HT-29 (cell line): ENCODE measurements at places on chromosomes 7 and 10.

GRCh38 chr10:26199841-26200240 lies 16.7 kb upstream of the GAD2 start:
- no peak for DNase-seq

DNA sequence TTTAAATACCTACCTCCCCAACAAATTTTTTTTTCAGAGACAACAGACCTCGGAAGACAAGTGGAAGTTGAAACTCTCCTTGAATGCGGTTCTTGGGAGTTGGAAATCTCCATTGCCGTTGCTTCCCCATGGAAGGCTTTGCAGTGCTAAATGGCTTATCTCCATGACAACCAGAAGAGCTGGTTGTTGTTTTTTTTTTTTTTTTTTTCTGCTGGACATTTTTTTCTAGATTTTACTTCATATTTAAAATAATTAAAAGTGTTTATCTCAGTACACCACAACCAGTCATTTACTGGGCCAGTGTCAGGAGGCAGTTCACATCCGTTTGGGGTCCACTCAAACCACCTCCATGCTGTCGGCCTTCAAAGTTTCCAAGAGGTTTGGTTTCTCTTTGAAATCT lies 348.5 kb upstream of the PRKCQ start:
- DNase-seq = no peak

DNA sequence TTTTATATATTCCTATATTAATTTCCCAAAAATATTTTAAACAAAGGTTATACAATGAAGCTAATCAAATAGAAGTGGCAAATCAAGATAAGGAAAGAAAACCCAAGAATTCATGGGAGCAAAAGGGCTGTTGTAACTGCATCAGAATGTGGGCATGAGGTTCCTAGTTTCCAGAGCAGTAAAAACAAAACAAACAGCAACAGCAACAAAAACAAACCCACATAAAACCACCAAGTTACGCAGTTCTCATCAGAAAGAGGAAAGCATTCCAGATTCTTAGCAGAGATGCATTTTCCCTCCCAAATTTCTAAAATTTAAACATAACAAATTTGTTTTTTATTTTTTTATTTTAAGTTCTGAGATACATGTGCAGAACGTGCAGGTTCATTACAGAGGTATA lies 34.8 kb upstream of the MSMB start:
- no peak for DNase-seq

- no peak for DNase-seq
Measured at GRCh38 chr7:87599336-87599735, 1.3 kb downstream of the ABCB1 start.

GRCh38 chr10:32039734-32040133 lies 16.5 kb downstream of the KIF5B start:
- DNase-seq = no peak

DNA sequence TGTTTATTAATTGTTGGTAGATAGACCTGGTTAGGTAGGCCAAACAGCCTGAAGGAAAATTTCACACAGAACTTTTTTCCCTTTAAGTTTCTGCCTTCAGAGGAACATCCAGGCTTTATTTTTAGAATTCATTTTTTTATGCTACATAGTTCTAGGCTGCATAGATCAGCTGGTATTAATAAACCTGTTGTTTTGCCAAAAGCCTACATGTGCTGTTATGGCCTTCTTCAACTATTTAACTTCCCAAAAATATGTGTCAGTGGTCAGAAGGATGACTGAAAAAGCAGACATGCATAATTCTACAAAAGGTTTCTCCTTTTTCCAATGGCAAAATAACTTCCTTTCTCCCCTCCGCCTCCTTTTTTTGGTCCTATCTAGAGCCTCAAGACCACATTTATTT lies 303.0 kb upstream of the DKK1 start:
- DNase-seq = no peak

DNA sequence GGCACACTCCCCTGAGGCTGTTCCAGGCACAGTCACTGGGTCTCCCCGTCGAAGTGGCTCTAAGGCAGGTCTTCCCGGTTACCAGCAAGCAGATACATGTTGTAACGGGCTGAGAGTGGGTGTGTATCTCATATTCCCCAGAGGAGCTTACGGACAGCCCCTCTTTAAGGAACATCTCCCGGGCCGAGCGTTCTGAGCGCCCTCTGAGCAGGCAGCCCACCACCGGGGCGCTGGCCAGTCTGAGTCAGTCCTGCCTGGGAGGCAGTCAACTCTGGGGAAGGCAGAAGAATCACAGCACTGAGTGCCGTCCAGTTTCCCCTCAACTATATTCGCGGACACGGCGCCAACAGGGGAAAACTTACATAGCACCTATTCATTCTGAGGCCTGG lies 117.4 kb downstream of the LHPP start:
- no peak for DNase-seq

DNA sequence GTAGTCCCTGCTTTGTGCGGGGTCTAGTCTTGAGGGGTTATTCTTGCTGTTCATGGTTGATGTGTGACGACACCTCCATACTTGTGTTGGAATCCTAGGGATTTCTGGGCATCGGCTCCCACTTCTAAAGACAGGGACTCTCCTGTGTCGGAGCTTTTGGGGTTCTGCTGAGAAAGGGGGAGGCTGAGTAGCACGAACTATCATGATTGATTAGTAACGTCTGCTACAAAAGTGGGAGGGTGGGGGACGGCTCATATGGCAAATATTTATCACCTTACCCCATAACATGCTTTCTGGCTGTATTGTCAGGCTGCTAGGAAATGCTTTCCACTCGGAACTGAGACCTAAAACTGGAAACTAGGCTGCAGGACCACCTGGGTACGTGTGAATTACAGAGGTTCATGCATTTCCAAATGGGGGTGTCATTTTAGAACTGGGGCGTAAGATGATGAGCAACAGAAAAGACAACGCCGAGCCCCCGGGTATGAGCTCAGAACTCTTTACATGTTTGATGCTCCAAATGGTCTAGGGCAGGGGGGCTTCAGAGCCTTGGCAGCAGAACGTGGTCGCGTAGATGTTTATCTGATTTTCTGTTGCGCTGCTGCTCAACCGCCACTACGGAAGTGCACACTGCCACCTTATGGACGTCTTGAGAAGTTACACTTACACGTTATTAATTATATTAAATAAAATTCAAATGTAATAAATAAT lies 15.1 kb upstream of the NME8 start:
- DNase-seq = peak; percentile 60

DNA sequence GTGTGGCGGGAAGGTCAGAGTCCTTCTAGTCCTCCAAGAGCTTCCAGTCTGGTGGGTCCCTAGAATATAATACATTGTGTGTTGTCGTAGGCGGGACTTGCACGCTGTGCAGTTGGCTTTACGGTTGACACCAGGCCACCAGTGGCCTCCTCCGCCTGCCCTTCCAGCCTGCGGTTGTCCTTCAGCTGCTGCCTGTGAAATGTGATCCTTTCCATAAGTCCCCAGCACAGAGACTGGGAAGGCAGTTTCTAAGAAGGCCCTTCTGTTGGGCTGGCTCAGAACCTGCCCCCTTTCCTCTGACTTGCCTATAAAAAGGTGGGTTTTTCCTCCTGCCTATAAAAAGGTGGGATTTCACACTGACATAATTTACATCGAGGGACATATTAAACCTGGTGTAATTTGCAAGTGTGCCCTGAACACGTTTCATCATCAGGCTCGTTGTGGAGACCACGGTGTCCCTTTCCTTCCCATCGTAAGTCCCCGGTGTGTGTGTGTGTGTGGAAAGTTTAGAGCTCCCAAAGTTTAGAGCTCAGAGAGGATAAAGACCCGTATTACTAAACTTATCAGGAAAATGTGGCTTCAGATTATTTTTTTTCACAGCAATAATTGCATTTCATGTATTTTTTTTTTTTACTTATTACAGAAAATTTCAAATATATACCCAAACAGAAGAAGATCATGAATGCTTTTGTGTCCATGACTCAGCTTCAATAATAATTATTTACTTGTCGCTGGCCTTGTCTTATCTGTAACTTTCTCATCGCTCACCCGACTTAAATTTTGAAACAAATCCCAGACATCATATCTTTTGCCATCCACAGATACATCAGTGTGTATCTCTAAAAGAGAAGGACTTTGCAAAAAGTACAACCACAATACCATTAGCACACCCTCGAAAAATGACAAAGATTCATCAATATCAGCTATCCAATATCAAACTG lies 45.1 kb downstream of the CUX1 start:
- no peak for DNase-seq

GRCh38 chr10:131490991-131491594 lies 179.6 kb upstream of the TCERG1L start:
- no peak for DNase-seq

DNA sequence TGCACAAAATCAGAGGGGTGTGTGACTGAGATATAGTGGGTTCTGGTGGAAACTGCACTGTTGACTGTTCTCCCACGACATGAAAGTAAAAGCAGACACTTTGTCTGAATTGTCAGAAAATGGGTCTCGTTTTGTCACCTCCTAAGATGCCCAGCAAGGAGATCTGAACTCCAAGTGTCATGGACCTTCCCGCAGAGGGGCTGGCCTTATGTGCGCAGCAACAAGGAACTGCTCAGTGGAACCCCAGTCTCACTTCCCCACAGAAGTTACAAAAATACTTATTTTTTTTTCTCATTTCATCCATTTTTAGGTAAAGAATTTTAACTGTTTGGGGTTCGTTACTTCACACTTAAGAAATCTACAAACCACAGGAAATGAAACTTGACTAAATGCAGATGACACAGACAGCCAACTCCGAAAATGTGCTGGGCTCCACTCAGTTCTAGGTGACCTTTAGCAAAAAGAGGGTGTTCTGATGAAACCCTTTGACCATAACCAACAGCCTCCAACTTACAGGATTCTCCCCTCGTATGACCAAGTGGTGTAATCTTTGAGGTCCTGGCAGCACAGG lies 115.0 kb downstream of the FAM107B start:
- DNase-seq = no peak

GRCh38 chr7:11170175-11170574 lies 196.5 kb downstream of the PHF14 start:
- no peak for DNase-seq

DNA sequence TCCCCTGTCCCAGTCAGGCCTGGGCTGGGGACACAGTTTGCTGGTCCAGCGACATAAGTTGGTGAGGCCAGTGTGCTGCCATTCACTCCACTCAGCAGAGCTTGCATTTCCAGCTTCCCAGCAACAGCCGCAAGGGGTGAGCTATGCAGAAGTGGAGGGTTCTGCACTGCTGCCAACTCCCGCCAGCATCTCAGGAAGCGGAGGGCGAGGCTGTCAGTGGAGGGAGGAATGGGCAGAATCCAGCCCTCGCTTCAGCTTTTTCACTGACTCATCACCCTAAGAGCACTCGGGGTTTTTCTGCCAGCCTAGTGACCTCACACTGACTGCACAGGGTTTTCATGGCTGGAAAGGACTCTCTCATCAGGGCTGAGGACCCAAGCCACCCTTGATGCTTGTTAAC lies 625.1 kb upstream of the MKI67 start:
- DNase-seq = no peak

- DNase-seq = no peak
Measured at GRCh38 chr7:48876087-48876486, 48.3 kb upstream of the CDC14C start.
